ENCODE measurements at places on chromosomes 1 and 21.

DNA sequence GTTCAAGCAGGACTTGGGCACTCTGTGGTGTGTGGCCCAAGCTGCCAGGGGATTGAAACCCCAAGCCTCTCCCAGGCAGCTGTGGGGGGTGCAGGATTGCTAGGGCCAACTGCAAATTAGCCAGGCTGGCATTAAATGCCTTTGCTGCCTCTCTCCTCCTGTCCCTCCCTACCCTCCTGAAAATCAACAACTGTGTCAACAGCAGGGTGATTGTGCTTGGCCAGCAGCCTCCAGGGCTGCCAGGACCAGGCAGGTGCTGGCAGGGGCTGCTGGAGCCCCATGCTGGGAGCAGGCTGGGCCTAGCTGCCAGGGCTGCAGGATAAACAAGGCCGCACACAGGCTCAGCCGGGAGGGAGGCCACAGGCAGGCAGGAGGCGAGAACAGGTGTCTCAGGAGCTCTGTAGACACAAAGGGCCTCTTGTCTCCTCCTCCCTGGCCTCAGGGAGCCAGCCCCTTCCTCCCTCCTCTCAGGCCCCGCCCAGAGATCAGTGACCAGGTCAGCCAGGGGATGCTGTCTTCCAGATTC is 11.4 kb downstream of the SOX13 start:
- DNase-seq: no peak

- DNase-seq: no peak
Measured at GRCh38 chr1:41515131-41515678, 30.7 kb upstream of the EDN2 start.

DNA sequence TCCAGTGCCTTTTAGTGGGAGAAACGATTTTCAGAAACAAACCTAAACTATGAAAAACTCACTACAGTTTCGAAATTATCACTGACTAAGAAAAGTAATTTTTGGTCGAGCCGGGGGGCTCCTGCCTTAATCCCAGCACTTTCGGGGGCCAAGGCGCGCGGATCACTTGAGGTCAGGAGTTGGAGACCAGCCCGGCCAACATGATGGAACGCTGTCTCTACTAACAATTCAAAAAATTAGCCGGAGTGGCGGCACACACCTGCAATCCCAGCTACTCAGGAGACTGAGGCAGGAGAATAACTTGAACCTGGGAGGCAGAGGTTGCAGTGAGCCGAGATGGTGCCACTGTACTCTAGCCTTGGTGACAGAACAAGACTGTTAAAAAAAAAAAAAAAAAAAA is 3.0 kb downstream of the CFHR3 start:
- no peak for DNase-seq

GRCh38 chr1:209231476-209232156 is 351.9 kb upstream of the CAMK1G start:
- no peak for DNase-seq

- no peak for DNase-seq
Measured at GRCh38 chr1:53190210-53190611, 6.4 kb upstream of the CPT2 start.

DNA sequence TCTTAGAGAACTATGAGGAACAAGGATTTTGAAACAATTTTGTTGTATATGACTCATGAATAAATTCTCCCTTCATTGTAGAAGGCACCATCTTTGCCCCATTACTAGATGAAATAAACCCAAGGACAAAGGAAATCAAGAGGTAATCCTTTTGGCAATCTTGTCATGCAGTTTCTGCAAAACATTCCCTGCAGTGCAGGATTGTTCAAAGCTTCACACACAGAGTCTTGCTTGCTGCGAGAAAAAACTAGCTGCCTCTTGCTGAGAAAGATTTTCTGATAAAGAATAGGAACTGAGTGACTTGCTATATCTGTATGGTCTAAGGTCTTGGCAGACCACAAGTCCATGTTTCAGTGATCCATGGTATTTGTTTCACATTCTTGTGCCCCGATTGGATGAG is 657.4 kb upstream of the ADGRL4 start:
- peak; percentile 14 for DNase-seq

GRCh38 chr1:1842360-1843146 is 48.3 kb downstream of the GNB1 start:
- no peak for DNase-seq

DNA sequence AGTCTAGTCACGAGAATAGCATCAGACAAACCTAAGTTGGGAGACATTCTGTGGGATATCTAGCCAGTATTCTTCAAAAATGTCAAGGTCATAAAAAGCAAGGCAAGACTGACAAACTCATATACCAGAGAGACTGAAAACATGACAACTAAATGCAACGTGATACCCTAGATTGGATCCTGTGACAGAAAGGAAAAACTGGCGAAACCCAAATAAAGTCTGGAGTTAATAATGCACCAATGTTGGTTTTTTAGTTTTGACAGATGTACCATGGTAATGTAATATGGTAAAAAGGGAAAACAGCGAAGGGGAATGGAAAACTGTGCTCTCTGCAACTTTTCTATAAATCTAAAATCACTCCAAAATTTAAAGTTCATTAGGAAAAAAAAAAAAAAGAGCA is 64.5 kb downstream of the EPS15 start:
- no peak for DNase-seq

DNA sequence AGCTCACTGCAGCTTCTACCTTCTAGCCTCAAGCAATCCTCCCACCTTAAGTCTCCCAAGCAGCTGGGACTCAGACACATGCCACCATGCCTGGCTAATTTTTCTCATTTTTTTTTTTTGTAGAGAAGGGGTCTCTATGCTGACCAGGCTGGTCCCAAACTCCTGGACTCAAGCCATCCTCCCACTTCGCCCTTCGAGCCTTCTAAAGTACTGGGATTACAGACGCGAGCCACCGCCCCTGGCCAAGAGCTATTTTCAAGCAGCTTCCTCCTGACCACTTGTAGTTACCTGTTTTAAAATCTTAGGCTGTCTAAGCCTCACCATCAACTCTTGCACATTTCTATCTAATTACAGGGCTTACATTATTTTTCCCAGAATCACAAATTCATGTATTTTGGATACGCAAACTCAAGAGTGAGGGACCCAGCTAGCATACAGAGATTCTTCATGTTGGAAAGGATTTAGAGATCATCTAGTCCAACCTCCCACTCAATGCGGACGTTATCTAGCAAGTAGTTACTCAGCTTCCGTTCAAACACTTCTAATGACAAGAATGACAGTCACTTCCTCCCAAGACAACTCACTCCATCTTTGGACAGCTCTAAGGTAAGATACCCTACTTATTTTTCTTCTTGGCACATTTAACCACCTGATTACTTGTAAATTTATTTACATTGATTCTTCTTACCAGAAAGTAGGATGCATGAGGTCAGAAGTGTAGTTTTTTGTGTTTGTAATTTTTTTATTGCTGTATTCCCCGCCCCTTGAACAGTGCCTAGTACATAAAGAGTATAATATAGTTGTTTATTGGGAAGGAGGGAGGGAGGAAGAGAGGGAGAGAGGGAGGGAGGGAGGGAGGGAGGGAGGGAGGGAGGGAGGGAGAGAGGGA is 65.4 kb downstream of the LUZP1 start:
- DNase-seq: peak; percentile 22

GRCh38 chr1:14265495-14265894 is 333.0 kb upstream of the KAZN start:
- DNase-seq: no peak

- DNase-seq: peak; percentile 73
Measured at GRCh38 chr1:109370712-109371340, 26.9 kb downstream of the SORT1 start.

DNA sequence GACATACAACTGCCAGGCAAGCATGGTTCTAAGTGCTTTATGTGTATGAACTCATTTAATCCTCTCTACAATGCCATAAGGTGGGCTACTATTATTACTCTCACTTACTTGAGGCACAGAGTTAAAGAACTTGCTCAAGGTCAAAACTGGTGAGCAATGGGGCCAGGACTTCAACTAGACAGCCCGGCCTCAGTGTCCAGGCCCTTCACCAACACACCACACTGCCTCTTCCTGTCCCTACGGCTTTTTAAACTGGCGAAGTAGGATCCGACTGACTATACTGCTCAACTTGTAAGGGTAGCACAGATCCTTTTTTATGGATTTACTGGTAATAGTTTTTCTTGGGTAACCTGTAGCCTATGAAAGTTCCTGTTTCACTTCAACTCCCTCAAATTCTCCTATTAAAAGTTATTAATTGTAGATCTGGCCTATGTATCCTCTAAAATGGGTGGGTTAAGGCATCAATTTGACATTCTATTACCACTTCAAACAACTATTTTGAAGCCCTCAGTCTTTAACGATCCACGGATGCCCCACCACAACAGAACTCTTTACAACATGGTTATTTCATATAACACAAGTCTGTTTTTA is 4.3 kb downstream of the ERRFI1 start:
- DNase-seq: no peak

DNA sequence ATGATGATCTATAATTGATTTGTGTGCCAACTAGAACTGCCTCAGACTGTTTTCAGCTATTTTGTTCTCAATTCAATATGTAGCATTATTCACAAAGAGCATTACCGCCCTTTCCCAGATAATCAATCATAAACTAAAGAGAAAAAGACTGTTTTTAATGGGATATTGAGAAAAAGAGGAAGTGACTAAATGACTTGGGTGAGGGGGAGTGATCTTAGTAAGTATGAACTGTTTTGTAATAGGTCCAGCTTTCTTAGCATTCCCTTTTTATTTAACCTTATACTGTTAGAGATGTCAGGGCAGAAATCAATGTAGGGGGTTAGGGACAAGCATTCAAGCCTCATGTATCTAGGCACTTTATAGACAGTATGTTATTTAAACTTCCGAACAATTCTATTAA is 157.8 kb upstream of the DPYD start:
- peak; percentile 19 for DNase-seq

DNA sequence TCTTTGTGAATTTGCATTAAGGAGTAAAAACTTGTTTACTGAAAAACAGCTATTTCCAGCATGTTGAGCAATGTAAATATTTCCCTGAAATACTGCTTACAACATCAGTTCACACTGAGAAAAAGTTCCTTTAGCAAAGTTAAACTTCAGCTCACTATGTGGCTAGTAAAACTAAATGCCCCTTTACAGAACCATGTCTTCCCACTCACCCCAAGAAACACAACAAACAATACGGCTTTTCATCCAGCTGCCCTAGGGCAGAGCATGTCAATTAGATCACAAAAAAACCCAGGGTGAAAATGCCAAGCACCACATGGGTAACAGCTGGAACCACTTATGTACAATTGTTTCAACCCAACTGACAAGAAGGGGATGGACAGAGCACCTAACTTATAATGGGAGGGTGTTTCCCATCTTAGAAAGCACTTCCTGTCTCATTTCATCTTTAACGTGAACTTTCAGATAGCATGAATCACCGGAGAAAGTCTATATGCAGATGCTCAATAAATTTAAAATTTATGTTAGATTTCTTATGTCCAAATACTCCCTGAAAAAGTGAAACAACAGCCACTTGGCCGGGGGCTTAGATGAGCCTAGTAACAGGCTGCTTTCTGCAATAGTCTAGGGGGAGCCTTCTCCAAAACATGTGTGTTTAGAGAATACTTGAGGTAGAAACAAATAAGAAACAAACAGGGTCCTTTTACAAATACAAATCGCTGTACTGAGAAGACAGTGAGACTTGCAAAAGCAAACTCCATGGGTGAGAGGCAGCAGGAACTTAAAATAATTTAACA is 6.6 kb downstream of the NID1 start:
- peak; percentile 67 for DNase-seq

DNA sequence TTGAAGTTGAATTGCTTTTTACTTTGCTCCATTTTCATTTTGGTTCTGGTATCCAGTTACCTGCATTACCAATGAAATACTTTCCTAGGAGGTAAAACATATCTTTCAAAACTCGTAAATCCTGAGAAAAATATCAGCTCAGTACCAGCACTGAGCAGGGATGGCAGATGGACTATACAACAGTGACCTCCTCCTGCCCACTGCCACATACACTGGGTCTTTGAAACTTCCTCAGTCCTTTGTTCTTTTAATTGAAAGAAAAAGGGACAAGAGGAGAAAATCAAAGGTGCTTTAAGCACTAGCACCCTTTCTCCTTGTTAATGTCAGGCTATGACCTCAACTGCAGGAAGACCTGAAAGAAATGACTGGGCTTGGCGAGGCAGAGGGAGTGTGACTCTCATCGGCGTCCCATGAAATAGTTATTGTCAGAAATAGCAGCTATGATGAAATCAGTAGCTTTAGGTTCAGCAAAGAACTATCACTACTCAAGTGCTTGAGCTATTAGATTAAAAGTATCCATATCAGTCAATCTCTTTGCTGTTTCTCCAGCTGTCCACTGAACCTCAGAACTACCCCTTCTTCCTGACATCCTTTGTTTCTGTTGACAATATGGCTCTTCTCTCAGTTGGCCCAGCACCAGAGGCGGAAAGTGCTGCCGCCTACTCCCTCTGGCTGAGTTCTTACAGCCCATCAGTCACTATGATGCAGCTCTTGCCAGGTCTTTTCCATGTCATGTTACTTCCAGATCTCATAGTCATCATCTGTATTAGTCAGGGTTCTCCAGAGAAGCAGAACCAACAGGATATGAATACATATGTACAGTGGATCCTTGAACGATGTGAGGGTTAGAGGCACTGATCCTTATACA is 207.0 kb upstream of the MAP1LC3C start:
- no peak for DNase-seq

DNA sequence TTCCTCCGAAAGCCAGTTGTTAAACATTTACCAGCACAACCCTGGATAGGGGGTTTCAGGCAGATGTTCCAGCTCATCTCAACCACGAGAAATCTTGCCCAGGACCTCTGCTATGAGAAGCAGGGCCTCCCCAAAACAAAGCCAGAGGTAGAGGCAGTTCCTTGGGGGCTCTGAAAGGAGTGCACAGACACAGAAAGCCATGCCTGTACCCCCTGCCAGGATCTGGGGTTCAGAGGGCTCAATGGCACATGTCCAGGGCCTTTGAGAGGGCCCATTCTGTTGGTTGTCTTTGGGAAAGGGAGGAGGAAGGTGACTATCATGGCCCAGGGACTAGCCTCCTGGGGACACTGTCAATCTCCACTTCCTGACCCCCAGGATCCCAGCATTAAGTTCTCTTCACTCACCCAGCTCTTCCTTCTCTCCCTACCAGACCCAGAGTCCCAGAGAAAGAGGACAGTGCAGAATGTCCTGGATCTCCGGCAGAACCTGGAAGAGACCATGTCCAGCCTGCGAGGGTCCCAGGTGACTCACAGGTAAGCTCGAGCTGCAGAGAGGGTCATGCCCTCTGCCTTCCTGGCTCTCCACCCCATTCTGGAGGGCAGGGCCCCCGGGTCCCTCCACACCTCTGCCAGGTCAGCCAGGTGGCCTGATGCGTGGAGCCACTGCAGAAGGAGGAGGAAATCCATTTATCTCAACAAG is 116.4 kb upstream of the IPO9 start:
- DNase-seq: no peak

GRCh38 chr1:205541161-205541886 is 36.9 kb downstream of the CDK18 start:
- DNase-seq: no peak

DNA sequence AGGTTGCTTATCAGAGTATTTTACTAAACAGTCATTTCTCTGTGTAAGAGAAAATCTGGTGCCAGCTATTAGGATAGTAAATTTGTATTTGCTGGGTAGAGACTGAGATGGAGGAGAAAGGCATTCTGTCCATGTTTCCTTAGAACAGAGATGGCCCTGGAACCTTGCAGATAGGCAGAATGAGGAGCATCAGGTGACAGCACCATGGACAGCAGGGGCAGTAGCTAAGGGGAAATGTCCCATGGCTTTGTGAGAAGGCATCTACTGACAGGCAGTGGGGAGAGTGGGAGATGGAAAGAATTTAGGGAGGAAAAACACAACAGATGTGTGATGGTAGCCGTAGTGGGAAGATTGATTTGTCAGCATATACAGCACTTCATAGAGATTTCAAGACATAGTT is 105.0 kb downstream of the PRRX1 start:
- no peak for DNase-seq

All from fibroblast of the aortic adventitia (primary cell).